Fibroblast of pulmonary artery (primary cell): ENCODE measurements at places on chromosomes 5 and 9.

- no peak for DNase-seq
Measured at GRCh38 chr9:254516-254915, 39.9 kb downstream of the DOCK8 start.

- DNase-seq = peak; percentile 23
Measured at GRCh38 chr5:932628-933250, 40.1 kb downstream of the TRIP13 start.

GRCh38 chr5:168788107-168788506 lies 208.9 kb upstream of the PANK3 start:
- no peak for DNase-seq

- DNase-seq = no peak
Measured at GRCh38 chr9:34372467-34373011, 4.2 kb downstream of the MYORG start.

DNA sequence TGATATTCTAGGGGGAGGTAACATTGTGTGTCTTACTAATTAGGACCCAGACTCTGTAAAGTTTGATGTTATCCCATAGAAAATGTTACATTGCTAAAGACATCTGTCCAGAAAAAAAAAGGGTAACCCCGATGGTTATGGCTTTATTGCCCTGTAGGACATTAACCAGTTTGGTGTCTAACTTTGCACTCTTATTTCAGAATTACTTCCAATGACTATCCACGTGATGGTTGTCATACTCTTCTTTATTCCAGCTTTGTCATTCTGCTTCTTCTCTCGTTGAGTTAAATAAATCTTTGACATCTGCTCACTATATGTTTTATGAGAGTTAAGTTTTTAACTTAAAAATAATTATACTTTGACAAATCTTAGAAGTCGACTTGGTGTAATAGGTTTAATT lies 180.4 kb upstream of the ANKRD55 start:
- no peak for DNase-seq

- no peak for DNase-seq
Measured at GRCh38 chr5:1066676-1067075, 45.2 kb downstream of the SLC12A7 start.

DNA sequence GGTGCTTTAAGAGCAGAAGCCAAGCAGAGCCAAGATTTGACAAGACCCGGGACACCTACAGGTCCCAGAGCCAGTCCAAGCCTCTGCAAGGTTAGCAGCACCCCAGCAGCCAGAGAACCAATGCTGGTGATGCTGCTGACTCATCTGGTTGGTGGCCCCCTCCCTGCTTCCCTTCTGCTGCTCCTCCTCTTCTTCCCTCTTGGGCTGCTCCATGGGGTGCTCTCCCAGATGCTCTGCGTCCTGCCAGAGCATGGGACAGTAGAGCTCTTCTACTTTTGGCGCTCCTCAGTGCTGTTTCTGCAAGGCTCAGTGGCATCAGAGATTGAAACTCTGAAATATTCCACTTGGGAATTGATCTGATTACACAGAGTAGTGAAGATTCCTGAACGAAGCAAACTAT lies 76.1 kb upstream of the SAP30L start:
- no peak for DNase-seq

DNA sequence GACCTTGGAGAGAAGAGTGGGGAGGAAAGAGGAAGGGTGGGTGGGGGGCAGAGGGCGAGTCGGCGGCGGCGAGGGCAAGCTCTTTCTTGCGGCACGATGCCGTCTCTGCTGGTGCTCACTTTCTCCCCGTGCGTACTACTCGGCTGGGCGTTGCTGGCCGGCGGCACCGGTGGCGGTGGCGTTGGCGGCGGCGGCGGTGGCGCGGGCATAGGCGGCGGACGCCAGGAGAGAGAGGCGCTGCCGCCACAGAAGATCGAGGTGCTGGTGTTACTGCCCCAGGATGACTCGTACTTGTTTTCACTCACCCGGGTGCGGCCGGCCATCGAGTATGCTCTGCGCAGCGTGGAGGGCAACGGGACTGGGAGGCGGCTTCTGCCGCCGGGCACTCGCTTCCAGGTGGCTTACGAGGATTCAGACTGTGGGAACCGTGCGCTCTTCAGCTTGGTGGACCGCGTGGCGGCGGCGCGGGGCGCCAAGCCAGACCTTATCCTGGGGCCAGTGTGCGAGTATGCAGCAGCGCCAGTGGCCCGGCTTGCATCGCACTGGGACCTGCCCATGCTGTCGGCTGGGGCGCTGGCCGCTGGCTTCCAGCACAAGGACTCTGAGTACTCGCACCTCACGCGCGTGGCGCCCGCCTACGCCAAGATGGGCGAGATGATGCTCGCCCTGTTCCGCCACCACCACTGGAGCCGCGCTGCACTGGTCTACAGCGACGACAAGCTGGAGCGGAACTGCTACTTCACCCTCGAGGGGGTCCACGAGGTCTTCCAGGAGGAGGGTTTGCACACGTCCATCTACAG lies 760 bp downstream of the NPR3 start:
- DNase-seq = no peak

- peak; percentile 60 for DNase-seq
Measured at GRCh38 chr5:84384604-84385575, at the start of gene EDIL3. TSS of gene EDIL3 (minus strand) at chr5:84384880. CDS start at chr5:84384374, 506 bp downstream.

DNA sequence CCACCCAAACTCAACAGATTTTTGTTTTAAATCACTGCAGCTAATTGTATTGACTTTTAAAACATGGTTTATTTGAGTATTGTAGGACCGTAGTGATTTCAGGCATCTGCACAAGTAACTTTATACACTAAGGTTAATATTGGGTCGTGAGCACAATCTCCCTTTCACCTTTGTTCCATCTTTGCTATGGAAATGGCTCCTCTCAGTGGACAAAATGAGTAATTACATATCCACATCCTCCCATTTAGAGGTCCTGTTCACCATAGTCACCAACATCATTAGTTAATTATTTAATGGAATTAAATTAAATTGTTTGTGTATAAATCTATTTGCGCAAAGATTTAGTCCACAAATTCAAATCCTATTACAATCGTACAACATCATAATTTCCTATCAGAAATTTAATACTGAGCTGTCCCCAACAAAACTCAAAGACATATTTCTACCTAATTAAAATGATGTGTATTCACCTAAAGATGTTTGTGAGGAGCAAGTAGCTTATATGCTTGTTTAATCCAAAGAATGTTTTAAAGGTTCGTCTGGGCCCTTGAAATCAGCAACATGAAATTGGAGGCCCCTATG lies 173.0 kb upstream of the DAPK1 start:
- DNase-seq = peak; percentile 84

DNA sequence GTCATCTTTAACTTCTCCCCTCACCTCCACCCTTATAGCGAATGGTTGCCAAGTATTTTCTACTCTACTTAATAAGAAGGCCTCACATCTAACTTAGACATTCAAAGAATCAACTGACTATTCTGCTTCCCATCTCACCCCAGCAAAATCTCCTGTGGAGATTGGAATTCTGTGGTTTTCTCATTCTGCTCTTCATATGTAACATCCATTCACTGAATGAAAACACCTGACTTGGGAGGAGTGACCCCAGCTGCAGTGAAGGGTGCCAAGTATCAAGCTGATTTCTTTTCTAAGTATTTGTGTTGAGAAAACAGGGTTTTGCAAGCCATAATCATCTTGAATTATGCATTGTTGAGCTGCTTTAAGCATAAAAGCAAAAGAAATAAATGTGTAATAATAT lies 42.5 kb upstream of the TAF1L start:
- DNase-seq = no peak

GRCh38 chr9:129285382-129285781 lies 107.3 kb upstream of the IER5L start:
- no peak for DNase-seq

- DNase-seq = no peak
Measured at GRCh38 chr9:93650448-93650847, 74.1 kb downstream of the PHF2 start.

DNA sequence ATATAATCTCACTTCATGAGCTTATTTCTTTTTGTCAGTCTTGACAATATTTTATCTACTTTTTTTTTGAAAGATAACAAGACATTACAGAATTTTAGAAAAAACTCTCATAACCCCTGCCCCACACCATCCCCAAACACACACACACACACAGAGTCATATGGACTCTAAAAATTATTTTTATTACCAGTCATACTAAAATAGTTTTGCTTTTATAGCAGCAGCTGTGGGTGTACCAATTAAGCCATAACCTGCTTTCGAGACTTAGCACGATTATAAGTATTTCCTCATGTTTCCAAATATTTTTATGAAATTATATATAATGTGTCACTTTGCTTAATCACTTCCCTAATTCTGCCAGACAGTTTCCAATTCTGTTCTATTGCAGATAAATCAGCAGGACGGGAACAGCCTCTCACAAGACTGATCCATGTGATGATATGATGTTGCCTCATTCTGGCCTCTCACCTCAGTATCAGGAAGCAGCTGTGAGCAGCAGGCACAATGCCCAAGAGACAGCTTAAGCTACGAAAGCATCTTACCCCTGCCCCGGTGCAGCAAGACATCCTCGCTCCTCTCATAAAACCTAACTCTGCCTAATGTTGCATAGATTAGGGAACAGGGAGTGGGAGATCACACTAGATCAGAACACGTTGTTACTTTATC lies 7.0 kb downstream of the PDCL start:
- DNase-seq = peak; percentile 57

- DNase-seq = no peak
Measured at GRCh38 chr5:160651692-160652645, 200.0 kb downstream of the ATP10B start.

GRCh38 chr9:127185931-127186781 lies 63.7 kb upstream of the ANGPTL2 start:
- DNase-seq = peak; percentile 99

DNA sequence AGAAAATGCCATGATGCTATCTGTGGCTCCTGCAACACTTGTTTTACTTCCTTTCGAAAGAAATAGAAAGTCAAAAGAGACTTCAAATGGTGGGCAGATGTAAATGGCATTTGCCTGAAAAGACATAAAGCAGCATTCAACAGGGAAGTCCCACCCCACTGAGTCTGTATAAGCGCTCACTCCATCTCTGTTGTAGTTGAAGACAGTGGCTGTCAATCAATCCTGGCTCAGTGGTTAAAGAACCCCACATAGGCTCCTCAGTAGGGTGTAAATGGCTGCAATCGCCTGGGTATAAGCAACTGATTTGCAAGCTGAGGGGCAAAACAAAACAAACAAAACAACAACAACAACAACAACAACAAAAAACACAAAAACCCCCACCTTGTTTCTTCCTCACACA lies 158.7 kb downstream of the EFNA5 start:
- no peak for DNase-seq

DNA sequence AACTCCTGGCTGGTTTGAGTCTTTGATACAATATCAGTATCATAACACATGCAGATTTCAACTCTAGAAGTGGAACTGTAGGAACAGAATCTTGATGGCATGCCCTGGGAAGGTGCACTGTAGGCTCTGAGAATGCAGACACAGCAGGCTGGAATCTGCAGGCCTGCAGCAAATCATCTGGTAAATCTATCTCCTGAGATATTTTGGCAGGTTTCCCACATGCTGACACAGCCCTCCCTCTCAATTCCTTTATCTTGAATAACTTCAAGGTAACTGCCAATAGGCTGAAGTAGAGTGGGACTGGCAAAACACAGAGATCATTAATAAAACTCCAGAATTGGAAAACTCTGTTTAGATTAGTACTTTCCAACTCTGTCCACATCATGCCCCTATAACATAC lies 177.8 kb upstream of the PCSK5 start:
- no peak for DNase-seq

DNA sequence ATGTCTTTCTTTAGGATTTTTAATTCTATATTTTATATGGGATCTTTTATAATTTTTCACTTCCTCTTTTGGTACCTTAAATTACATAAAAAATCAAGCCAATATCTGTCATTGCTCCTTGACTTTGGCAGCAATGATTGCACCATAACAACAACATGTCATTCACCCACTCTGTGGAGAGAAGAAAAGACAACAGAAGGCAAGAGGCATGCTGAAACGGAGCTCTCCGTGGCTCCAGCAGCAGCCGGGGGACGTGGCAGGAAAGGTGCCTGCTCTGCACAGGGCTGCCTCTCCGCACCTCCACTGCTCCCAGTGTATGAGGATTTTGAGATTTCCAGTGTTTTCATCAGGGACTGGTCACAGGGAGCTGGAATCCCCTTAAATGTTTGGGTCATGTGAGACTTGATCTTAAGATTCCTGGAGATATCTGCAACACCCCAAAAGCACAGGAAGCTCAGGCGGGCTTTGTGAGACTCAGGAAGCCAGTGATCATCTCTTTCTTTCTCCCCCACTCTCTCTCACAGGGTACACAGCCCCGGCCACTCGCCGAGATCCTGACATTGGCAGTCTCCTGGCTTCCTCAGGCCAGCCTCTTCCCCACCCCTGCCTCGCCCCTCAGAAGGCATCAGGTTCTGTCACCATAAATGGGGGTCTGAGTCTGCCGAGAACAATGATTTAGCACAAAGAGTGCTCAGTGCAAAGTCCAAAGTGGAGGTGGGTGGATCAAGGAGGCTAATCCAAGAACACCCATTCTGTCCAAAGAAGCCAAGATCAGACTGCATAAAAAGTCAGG lies 74.6 kb downstream of the ACTL7B start:
- no peak for DNase-seq

GRCh38 chr9:104984121-104984520 lies 56.2 kb upstream of the ABCA1 start:
- no peak for DNase-seq

DNA sequence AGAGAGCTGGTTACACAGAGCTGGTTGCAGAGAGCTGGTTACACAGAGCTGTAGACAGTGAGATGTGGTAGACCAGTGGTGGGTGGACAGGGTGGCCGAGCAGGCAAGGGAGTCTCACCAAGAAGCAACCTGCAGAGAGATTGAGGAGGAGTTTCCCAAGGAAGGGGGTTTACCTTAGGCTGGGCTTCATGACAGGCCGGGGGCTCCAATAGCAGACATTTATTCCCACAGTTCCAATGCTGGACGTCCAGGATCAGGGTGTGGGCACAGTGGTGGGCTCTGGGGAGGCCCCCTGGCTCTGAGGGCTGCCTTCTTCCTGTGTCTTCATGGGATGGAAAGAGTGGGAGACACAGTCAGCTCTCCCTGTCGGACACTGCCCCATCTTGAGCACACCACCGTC lies 386.9 kb upstream of the IRX4 start:
- DNase-seq = no peak

GRCh38 chr5:108983461-108984092 lies 235.9 kb downstream of the FER start:
- DNase-seq = no peak

DNA sequence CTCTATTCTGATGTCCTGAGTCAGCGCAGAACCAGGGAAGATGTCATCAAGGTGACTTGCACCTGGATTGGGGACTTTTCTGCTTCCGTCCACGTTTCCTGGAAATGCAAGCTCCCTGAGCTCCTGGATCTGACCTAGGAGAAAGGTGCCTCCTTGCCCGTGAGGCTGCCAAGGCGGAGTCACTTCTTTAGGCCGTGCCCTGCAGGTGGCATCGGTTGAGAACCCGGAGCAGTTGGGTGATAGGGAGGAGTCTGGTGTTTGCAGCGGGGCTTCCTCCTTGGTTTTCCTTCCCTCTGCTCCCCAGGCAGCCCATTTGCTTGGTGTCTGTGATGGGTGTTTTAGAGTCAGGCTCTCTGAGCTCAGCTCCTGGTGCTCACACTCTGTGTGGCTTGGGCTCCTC lies 15.2 kb downstream of the NANS start:
- no peak for DNase-seq
